ENCODE measurements at places on chromosomes 12 and 14.

GRCh38 chr14:55129086-55129427 lies at the start of gene LGALS3:
LGALS3 (plus strand) TSS chr14:55129252; CDS start chr14:55137374, 8,122 bp downstream.
- DNase-seq: peak; percentile 90

- no peak for DNase-seq
Observed at GRCh38 chr14:95286645-95287044, 33.1 kb downstream of the CLMN start.

- DNase-seq: peak; percentile 92
Observed at GRCh38 chr14:31229638-31230572, 22.3 kb upstream of the HECTD1 start.

DNA sequence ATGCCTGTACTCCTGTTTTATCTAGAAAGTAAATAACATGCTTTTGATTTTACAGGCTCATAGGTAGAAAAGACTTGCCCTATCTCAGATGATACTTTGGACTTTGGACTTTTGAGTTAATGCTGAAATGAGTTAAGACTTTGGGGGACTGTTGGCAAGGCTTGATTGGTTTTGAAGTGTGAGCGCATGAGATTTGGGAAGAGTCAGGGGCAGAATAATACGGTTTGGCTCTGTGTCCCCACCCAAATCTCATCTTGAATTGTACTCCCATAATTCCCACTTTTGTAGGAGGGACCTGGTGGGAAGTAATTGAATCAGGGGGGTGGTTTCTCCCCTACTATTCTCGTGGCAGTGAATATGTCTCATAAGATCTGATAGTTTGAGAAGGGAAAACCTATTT lies 156.2 kb upstream of the GZMB start:
- no peak for DNase-seq

- DNase-seq: no peak
Observed at GRCh38 chr12:104339663-104340062, 36.1 kb downstream of the EID3 start.

- peak; percentile 32 for DNase-seq
Observed at GRCh38 chr14:85316701-85317410, 213.1 kb upstream of the FLRT2 start.

DNA sequence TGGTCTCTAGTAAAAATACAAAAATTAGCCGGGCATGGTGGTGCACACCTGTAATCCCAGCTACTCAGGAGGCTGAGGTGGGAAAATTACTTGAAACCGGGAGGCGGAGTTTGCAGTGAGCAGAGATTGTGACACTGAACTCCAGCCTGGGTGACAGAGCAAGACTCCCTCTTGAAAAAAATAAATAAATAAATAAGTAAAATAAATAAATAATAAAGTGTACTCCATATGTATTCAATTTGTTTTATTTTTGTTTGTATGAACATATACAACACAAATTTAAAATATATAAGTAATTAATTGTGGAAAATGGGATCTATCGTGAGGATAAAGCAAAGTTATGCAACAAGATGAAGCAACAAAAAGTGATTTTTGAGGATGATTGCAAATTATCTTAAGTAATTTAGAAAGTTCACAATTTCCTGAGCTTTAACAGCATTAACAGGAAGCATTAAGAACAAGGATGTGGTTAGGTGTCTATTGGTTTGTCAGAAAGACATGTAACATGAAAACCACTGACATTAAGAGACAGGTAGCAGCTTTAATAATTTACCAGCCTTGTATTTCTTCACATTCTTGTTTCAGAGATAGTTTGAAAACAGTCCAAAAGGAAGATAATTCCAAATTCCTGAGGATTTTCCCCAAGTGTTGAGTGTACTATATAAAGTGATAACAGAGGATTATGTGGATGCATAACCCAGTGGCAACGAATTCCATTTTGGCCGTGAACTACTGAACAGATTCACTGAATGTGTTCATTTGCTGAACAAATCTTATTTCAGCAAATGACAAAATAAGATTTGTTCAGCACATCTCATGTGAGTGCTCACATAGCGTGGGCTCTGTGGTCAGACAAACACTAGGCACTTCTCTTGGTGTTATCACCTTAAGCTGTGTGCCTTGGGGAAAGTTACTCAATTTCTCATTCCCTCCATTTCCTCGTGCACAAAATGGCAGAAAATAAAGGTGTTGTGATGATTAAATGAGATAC lies 68.6 kb upstream of the RESF1 start:
- no peak for DNase-seq

- DNase-seq: no peak
Observed at GRCh38 chr12:129901254-129901653, 2.6 kb downstream of the TMEM132D start.

DNA sequence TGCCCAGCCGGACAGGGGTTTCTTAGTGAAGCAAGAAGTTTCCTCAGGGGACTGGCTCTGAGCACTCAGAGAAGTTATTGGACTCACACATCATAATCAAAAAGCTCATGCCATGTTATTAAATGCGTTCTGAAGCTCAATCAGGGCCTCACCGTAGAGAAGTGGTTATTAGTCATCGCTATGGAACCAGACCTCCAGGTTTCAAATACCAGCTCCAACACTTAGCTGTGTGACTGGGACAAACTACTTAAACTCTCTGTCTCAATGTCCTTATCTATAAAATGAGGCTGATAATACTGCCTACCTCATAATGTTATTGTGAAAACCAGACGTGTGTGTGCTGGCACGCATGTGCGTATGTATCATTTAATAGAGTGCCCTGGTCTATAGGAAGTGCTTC lies 7.3 kb downstream of the STAT6 start:
- no peak for DNase-seq

DNA sequence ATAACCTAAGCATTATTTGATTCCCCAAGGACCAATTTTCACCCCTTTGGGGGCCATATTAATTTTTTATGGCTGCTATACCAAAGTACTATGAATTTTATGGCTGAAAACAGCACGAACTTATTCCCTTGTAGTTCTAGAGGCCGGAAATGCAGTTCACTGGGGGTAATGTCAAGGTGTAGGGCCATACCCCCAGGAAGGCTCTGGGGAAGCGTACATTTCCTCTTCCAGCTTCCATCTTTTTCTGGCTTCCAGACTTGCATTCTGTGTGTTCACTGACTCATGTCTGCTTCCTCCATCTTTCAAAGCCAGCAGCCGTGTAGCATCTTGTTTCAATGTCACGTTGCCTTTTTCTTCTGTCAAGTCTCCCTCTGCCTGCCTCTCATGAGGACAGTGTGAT lies 133.5 kb downstream of the BICD1 start:
- DNase-seq: no peak

DNA sequence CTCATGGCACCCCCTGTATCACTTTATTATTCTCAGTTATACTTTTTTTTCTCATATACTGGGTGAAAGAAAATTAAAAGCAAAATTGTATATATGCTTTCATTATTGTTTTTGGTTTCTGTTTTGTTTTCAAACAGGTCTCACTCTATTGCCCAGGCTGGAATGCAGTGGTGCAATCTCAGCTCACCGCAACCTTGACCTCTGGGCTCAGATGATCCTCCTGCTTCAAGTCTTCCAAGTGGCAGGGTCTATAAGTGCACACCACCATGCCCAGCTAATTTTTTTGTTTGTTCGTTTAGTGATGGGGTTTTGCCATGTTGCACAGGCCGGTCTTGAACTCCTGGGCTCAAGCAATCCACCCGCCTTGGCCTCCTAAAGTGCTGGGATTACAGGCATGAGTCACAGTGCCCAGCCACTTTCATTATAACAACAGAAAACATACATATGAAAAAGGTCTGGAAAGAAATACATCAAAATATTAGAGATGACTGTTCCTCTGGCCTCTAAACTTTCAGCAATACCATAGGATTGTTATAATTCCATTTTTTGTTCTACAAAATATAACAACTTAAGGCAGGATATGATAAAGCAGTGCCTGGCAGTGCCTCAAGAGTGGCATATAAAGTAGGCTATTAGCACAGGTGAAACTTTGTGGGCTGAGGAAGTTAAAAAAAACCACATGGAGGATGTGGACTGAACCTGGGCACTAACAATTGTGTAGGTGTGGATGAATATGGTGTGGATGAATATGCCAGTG lies 5.8 kb upstream of the NTN4 start:
- no peak for DNase-seq

DNA sequence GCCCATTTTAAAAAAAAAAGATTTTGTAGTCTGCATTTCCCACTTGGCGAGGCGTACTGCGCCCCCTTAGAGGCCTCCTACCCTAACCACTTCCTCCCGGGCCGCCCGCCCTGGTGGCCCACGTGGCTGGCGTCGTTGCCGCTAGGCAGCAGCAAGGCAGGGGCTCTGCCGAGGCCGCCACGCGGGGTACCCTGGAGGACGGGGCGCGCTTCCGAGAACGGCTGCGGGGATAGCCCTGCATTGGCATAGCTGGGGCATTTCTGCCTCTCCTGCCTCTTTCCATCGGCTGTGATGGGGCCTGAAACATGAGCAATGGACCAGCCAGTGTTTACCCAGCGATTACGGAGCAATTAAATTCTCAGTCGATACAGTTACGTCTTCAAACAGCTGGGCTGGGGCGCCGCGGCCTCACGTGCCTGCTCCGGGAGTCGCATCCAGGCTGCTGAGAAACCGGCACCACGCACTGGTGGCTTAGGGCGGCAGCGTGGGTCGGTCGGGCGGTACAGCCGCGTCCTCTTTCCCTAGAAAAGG lies 38.0 kb downstream of the IQSEC3 start:
- peak; percentile 19 for DNase-seq

Data from suppressor macrophage treated with lipopolysaccharide for 1 hour (primary cell).